ENCODE measurements at places on chromosomes 2 and 18. TPM values are rescaled to one million over a fixed set of nuclear protein-coding genes. Genes with fewer than 3 reads are reported as not detected.

CBLN2 gene
- 0.44 TPM for total RNA-seq

MYO7B gene
- total RNA-seq = 0.31 TPM

RPIA gene
- 11.3 TPM for total RNA-seq

DOK6 gene
- total RNA-seq = 4.9 TPM

CSRNP3 gene
- total RNA-seq = 15.6 TPM

CMPK2 gene
- 3.2 TPM for total RNA-seq

SULT1C4 gene
- 13.3 TPM for total RNA-seq

STARD6 gene
- total RNA-seq = 0.18 TPM

CROCC2 gene
- 0.04 TPM for total RNA-seq

VSNL1 gene
- total RNA-seq = 2.3 TPM

HOXD13 gene
- 0.31 TPM for total RNA-seq

SP110 gene
- 10.9 TPM for total RNA-seq

DNA sequence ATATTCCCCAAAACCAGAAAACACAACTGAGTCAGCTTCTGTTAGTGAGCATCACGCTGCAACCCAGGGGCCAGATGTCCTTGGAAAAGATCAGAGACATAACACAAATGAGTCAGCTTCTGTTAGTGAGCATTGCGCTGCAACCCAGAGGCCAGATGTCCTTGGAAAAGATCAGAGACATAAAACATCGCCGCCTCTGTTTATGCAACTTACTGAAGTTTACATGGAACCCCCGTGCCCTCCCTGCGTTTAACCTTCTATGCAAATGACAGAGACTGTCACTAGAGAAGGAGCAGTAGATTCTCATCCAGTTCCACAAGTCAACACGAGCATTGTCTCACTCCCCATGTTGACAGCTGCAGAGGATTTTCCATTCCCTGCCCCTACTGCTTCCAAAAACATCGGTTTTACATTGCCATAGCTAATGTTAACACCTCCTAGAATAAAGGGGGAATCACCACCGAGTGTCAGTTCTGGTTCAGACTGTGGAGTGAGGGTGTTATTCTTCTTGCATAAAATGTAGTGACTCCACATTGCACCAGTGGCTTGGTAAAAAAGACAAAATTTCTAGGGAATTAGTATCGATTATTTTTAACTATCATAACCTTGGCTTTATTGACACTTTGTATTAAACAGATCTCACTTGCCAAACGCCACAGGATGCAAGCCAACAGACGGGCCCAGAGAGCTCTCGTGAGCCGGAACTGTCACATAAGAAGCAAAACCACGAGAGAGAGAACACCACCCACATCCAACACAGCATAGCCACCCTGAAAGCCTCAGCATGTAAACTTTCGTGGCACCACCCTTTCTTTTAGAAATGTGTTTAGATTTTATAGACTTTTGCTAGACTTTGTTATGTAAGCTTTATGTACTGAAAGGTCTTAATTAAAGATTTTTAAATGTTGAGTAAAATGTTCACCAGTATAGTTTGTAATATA, 87.7 kb downstream of the SH3YL1 start:
- DNase-seq = peak; percentile 49
- H3K36me3 ChIP-seq = no peaks in the 10 kb centered on the region
- H3K27ac ChIP-seq = no peak overlapping the region
- no peaks in the 10 kb centered on the region for H3K27me3 ChIP-seq
- no peak overlapping the region for H3K4me3 ChIP-seq

- H3K4me3 ChIP-seq = peak overlapping the region; percentile 46
- no peaks in the 10 kb centered on the region for H3K4me1 ChIP-seq
- H3K27ac ChIP-seq = peak overlapping the region; percentile 74
- DNase-seq = peak; percentile 45
- no peaks in the 10 kb centered on the region for H3K36me3 ChIP-seq
Measured at GRCh38 chr2:182426082-182426917, 536 bp downstream of the PDE1A start.

DNA sequence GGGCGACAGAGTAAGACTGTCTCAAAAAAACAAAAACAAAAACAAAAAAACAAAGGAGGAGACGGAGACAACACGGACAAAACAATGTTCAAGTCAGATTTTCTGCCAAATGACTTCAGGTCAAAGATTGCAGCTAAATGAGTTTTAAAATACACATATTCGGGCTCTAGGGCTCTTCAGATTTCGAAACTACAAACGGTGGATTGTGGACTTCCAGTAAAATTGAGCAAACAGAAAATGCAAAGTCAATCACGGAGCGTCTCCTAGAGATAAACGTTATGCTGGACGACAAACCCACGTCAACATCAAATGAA, 558 bp downstream of the MRPS5 start:
- peak overlapping the region; percentile 88 for H3K27ac ChIP-seq
- peak overlapping the region; percentile 97 for H3K4me3 ChIP-seq
- H3K36me3 ChIP-seq = peaks cover 7% of the 10 kb centered on the region
- peaks cover 2% of the 10 kb centered on the region for H3K4me1 ChIP-seq

DNA sequence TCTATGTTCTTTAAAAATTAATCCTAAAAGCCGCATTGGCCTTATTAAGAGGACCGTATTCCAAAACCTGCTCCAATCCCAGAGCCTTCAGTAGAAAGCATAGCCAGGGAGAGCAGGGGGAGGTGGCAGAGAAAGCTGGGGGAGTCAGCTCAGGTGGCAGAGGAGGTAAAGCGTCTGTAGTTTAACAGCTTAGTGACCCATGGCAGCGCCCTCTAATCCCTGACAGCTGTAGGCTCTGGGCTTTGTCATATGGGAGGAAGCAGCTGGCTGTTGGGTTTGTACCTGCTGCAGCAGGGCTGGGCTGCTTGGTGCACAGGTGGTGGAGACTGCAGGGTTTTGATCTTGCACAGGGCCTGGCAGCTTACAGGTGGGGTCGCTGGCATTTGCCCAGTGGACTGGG, 50.6 kb downstream of the THNSL2 start:
- no peaks in the 10 kb centered on the region for H3K4me1 ChIP-seq
- H3K27ac ChIP-seq = no peak overlapping the region
- peaks cover 2% of the 10 kb centered on the region for H3K27me3 ChIP-seq
- H3K4me3 ChIP-seq = no peak overlapping the region
- DNase-seq = no peak
- H3K36me3 ChIP-seq = no peaks in the 10 kb centered on the region

DNA sequence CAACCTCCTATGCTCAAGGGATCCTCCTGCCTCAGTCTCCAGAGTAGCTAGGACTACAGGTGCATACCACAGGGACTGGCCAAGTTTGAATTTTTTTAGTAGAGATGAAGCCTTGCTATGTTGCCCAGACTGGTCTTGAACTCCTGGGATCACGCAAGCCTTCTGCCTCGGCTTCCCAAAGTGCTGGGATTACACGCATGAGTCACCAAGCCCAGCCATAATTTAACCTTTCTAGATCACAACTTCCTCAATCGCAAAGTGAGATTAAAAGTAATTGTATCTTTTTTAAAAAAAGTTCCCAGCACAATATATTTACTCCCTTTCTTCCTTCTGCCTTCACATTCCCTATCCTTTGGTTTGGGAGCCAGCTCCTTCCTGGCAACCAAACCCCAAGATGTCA, 5.8 kb upstream of the PPP1CB start:
- no peak for DNase-seq
- H3K4me1 ChIP-seq = peaks cover 8% of the 10 kb centered on the region
- no peak overlapping the region for H3K27ac ChIP-seq

GRCh38 chr2:202933139-202933510, 21.1 kb downstream of the CARF start:
- H3K27me3 ChIP-seq = no peaks in the 10 kb centered on the region
- H3K36me3 ChIP-seq = peaks cover 22% of the 10 kb centered on the region
- no peak overlapping the region for H3K4me3 ChIP-seq
- peak overlapping the region; percentile 20 for H3K27ac ChIP-seq

GRCh38 chr18:28637897-28638296, 461.0 kb upstream of the CDH2 start:
- H3K4me1 ChIP-seq = no peaks in the 10 kb centered on the region
- DNase-seq = no peak
- no peaks in the 10 kb centered on the region for H3K27me3 ChIP-seq
- no peak overlapping the region for H3K27ac ChIP-seq
- H3K4me3 ChIP-seq = no peak overlapping the region

DNA sequence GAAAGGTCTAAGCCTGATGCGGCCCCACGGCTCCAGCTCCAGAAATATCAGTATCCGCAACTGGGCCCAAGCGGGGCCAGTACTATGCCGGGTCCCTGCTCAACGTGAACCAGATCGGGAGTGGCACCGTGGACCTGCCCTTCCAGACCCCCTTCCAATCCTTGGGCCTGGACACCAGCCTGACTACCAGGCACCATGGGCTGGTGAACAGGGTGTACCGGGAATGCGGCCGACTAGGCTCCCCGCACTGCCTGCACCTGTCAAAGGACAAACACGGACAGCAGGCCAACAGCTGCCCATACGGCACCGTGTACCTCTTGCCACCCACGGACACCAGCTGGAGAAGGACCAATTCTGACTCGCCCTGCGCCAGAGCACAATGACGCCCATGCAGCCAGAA, 1196.9 kb upstream of the CHAC2 start:
- DNase-seq = no peak
- H3K4me3 ChIP-seq = no peak overlapping the region
- no peaks in the 10 kb centered on the region for H3K4me1 ChIP-seq
- no peaks in the 10 kb centered on the region for H3K27me3 ChIP-seq
- H3K27ac ChIP-seq = no peak overlapping the region
- no peaks in the 10 kb centered on the region for H3K36me3 ChIP-seq

GRCh38 chr18:63107931-63108330, 211.6 kb downstream of the BCL2 start:
- no peak overlapping the region for H3K4me3 ChIP-seq
- H3K27me3 ChIP-seq = no peaks in the 10 kb centered on the region
- no peak for DNase-seq
- H3K36me3 ChIP-seq = no peaks in the 10 kb centered on the region

- H3K36me3 ChIP-seq = peaks cover 20% of the 10 kb centered on the region
- no peak for DNase-seq
- no peak overlapping the region for H3K27ac ChIP-seq
Measured at GRCh38 chr18:12028674-12029073, 47.4 kb downstream of the IMPA2 start.

DNA sequence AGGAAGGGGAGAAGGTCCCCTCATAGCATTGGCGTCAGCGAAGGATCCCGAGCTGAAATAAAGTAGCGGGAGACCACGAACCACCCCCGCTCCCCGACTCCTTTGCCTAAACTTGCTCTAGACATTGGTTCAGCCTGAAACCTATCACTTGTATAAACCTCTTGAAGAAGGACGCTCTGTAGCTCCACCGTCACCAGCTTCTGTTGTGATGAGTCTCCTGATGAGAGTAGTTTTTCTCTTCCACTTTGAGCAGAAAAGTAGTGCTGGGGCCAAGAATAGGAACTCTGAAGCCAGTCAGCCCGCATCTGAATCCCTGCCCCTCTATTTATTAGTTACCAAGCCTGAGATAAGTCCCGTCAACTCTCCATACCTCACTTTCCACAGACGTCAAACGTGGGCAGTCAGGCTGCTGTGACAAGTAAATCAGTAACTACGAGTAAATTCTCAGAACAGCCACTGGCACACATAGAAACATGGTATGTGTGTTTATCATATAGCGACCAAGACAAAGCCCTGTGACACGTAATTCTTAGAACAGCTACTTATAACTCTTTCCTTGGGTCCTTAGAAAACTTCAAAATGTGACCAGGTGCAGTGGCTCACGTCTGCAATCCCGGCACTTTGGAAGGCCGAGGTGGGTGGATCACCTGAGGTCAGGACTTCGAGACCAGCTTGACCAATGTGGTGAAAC, 61.7 kb downstream of the CD226 start:
- DNase-seq = no peak
- no peaks in the 10 kb centered on the region for H3K36me3 ChIP-seq
- no peak overlapping the region for H3K27ac ChIP-seq

- H3K27me3 ChIP-seq = no peaks in the 10 kb centered on the region
- no peak overlapping the region for H3K27ac ChIP-seq
- H3K4me3 ChIP-seq = no peak overlapping the region
Measured at GRCh38 chr2:153047220-153047619, 328.8 kb downstream of the ARL6IP6 start.

- no peaks in the 10 kb centered on the region for H3K27me3 ChIP-seq
- no peak for DNase-seq
- H3K36me3 ChIP-seq = peaks cover 43% of the 10 kb centered on the region
- no peak overlapping the region for H3K4me3 ChIP-seq
- H3K27ac ChIP-seq = no peak overlapping the region
- H3K4me1 ChIP-seq = peaks cover 24% of the 10 kb centered on the region
Measured at GRCh38 chr2:216658757-216659156, 25.5 kb downstream of the IGFBP2 start.

GRCh38 chr2:109532728-109533076, 81.1 kb downstream of the SEPTIN10 start:
- H3K4me1 ChIP-seq = peaks cover 12% of the 10 kb centered on the region
- no peak for DNase-seq
- H3K27me3 ChIP-seq = no peaks in the 10 kb centered on the region
- no peak overlapping the region for H3K27ac ChIP-seq
- no peak overlapping the region for H3K4me3 ChIP-seq
- H3K36me3 ChIP-seq = no peaks in the 10 kb centered on the region

DNA sequence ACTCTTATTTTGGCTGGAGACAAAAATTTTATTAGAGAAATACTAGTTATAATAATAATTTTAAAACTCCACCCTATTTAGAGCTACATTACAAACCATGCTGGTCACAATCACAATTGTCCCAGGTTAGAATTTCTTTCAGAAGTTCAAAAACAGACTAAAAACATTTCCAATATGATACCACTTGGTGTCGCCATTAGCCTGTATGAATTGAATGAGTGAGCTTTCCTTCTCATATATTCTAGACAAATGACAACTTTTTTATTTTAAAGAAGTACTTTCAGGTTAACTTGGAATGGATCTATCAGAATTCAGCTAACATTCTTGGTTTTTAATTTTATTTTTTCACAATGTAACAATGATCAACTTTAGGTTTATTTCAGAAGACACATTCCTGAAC, 48.0 kb downstream of the SERPINB8 start:
- peak; percentile 39 for DNase-seq
- no peaks in the 10 kb centered on the region for H3K27me3 ChIP-seq
- H3K36me3 ChIP-seq = no peaks in the 10 kb centered on the region
- H3K4me3 ChIP-seq = no peak overlapping the region

- H3K27ac ChIP-seq = no peak overlapping the region
- no peaks in the 10 kb centered on the region for H3K27me3 ChIP-seq
- H3K36me3 ChIP-seq = no peaks in the 10 kb centered on the region
- peaks cover 8% of the 10 kb centered on the region for H3K4me1 ChIP-seq
- peak; percentile 65 for DNase-seq
- H3K4me3 ChIP-seq = no peak overlapping the region
Measured at GRCh38 chr2:39642051-39642718, 23.5 kb upstream of the TMEM178A start.
